CD4-positive, alpha-beta T cell treated with Interleukin-15 for 4 hours (primary cell): ENCODE measurements at places on chromosomes 7 and 10.

DNA sequence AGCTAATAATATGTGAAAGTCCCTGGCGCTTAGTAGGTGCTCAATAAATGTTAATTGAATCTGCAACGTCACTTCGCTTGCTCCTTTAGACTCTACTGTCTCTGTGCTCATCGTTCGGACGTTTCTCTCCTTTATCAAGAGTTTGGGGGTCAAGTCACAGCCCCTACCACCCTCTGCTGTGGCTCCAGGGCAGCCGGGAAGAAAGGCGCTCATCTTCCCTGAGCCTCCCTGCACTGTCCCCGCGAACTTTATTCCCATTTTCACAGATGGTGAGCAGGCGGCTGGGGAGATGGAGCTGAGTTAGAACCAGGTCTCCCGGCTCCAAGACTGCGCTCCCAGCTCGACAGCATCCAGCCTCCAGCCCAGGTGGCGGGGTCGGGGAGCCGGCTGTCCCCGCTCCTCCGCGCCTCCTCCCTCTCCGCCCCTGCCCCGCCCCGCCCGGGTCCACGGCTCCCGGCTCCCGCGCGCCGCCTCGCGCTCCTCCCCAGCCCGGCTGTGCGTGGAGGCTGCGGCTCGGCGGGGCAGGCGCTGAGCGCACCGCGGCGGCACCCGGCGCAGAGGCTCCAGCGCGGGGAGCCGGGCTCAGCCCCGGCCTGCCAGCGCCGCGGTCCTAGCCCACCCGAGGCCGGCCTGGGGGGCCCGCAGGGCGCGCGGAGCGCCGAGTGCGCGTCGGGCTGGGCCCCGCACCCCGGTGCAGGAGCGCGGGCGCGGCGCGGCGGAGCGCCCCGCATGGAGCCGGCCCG, at the start of gene CLEC2L:
Gene CLEC2L, plus strand, starts transcription at position 487 of the 743 bp plus-strand sequence. Its CDS starts 243 bp downstream, at position 730.
- no peak for DNase-seq

DNA sequence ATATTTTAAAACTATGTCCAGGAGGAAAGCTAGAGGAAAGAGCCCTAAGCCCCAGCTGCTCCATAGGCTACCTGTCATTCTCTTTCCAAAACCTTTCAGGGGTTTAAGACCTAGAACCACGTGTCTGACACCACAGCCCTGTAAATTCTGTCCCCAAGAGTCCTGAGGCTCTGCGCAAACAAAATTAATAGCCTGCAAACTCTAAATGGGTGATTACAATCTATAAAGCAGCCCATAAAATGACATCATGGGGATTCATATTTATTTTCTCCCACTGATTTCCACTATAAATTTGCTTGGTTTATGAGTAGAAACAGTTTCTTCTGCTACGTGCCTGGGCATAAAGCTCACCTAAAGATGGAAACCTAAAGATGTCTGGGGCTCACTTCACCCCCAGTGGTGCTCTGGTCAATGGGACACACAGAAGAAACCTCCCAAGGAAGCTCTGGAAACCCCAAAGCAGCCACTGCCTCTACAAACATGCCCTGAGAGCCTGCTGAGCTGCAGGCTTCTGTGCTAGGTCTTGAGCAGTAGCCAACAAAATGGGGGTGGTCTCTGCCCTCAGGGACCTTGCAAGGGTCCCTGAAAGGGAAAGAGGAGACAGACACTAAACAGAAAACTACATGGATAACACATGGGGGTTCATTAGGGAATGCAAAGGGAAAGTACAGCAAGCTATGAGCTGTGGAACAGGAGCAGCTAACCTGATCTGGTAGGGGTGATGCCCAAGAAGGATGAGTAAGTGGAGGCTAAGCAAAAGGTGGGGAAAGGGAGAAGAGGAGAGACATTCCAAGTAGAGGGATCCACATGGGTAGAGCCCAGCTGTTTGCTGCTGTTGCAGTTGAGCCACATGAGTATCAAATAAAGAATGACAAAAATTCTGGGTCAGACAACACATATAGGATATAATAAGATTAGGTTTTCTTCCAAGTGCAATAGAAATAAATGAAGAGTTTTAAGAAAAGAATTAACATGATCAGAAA, 331.7 kb downstream of the KCNMA1 start:
- no peak for DNase-seq

GRCh38 chr10:52897162-52897561, 124.6 kb upstream of the MBL2 start:
- no peak for DNase-seq

DNA sequence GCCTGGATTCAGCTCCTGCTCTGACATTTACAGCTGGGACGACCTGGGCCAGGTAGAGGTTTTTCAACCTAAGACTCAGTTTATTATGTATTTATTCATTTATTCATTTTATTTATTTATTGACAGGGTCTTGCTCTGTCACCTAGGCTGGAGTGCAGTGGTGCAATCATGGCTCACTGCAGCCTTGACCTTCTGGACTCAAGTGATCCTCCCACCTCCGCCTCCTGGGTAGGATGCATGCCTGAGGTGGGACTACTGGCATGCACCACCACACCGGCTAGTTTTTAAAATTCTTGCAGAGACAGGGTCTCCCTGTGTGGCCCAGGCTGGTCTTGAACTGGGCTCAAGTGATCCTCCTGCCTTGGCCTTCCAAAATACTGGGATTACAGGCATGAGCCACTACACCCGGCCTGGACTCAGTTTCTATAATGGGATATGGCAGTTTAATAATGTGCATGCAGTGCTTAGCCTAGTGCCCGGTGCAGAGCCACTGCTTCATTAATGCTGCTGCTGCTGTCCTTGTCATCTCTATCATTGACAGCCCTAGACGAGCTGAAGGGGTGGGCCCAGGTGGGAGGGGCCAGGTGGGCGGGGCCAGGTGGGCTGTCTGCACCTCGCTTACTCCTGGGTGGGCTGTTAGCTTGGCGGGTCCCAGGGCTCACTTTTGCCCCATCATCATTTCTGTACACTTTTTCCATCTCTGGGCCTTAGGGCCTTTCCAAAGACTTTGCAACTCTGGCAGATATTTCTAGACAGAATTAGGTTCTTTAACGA, 92.6 kb downstream of the LHPP start:
- DNase-seq = no peak

- DNase-seq = no peak
Measured at GRCh38 chr10:2048337-2048973, 311.1 kb upstream of the ADARB2 start.

DNA sequence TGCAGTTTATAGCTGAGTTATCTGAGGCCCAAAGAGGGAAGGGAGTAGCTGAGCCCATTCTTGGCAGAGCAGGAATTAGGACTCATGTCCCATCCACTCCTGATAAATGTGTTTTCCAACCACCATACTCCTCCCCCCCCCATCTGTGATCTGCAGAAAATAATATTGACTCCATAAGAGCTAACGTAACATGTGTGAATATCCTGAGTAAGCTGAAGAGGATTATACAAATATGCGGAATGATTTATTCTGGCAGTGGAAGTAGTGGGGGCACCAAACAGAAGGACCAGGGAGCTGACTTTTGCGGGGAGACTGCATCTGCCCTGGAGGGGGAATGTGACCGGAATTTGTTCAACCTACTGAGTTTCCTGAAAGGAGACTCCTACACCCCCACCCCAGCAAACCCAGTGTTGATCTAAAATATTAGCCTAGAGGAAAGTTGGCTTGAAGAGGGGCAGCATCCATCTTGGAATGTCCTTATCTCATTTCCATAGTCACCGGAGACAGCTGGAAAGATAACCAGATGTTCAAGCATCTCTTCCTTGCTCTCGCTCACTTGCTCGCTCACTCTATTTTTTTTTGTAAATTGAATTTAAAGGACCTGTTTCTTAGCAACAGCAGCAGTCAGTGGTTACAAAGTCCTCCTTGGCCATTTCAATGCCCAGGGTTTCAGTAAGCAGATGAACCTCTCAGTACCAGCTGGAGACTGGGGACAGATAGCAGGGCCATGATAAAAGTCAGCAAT, 114.7 kb downstream of the RPS24 start:
- no peak for DNase-seq

- no peak for DNase-seq
Measured at GRCh38 chr7:39810204-39810642, 139.8 kb upstream of the CDK13 start.

DNA sequence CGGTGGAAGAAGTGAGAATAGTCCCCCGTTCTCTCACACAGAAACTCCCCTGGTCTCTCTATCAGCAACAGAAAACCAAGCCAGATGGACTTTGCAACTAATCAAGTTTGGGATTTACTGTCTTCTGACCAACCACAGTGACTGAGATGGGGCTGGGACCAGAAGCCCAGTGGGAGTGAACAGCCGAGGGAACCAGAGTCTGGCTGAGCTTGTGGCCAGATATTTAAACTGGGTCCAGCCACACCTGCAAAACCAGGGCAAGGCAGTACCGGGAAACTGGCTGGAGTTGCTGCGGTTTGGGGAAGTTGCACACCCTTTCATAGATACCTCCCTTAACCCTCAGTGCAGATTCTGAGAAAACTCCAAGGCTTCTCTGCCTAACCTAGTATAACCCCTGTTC, 6.0 kb downstream of the GSTK1 start:
- DNase-seq = no peak

- peak; percentile 9 for DNase-seq
Measured at GRCh38 chr10:99532687-99533495, at the start of gene NKX2-3. NKX2-3 (plus strand) TSS chr10:99532942; CDS start chr10:99533132, 190 bp downstream.

DNA sequence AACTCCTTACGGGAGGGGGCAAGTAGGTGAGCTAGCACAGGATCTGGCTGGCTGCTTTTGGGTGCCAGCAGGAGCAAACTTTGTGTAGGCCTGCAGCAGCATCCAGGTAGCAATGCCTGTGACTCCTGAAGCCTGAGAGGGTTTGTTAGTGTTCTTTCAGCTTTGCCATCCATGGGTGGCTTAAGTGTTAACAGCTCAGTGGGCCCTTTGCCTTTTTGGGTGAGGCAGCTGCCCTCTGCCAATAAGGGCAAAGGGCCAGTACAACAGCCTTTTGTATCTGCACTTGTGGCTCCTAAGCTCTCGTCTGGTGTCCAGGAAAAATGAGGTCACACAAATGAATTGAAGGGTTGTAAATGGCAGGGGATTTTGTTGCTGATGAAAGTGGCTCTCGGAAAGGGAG, 359.0 kb upstream of the CHRM2 start:
- no peak for DNase-seq

DNA sequence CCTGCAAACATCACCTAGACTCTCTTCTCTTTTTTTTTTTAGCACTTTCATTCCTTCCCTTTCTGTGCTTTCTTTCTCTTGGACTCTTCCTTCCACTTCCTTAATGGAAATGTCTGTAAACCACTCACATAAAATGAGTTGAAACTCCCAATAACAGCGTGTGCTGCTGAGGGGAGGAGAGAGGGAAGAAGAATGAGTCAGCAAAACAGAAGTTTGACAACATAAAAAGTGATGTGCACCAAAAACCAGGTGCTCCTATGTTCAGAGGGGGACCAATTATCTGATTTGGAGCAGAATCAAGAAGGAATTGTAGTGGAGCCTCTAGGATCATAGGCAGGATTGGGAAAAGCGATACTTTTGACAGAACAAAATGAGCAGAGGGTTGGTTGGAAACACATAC, 712.1 kb upstream of the IGFBP3 start:
- DNase-seq = no peak

DNA sequence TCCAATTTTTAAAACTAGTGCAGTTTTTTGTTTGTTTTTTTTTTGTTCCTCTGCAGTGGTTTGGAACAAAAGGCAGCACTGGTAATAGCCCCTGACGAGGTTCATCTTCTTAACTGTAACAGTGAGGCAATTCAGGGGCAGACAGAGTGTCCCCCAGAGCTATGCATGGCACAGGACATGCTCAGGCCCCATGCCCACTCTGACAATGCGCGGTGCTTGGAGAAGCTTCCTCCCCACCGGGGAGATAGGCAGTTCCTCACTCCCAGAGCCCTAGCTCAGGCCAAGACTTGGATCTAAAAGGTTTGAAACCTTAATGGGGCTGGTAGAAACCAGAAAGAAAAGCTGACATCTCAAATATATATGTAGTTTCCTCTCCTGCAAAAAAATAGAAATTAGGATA, 17.9 kb upstream of the MPP7 start:
- DNase-seq = no peak

DNA sequence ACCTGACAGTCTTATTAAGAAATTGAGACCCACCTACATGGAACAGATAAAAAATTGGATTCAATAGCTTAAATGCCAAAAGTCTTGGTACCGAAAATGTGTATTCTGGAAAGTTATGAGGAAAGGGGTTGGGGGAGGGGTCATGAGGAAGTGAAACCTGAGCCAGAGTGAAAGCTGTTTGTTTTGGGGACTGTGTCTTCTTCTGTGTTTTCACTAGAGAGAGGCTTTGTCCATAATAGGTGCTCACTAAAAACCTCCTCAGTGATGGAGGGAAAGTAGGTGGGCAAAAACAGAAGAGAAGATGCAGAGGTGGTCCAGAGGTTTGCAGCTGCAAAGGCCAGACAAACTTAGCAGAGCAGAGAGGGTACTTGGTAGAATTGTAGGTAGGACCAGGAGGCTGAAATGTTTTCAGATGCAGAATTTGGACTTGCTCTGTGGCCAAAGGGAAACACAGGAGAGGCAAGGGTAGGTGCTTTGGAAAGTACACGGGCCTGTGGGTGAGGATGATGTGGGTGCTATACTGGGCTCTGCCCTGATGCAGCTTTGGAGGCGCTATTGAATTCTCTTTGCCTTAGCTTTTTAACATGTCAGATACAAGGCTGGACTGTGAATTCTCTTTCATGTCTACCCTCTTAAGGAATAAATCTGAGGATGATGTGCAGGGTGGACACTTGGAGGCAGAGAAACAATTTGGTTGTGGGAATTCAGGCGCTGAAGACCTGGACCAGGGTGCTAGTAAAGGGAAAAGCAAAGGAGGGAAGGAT, 254.6 kb downstream of the PTEN start:
- peak; percentile 13 for DNase-seq

DNA sequence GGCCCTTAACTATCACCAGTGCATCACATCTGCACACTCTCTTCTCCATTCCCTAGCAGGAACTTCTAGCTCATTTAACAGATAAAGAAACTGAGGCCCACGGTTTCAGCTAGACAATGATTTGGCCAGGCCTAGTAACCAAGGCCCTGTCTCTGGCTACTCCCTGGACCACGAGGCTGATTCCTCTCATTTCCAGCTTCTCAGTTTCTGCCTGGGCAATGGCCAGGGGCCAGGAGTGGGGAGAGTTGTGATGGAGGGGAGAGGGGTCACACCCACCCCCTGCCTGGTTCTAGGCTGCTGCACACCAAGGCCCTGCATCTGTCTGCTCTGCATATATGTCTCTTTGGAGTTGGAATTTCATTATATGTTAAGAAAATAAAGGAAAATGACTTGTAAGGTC, 13.5 kb downstream of the AQP1 start:
- no peak for DNase-seq

GRCh38 chr7:531777-532176, 12.1 kb upstream of the PDGFA start:
- no peak for DNase-seq

DNA sequence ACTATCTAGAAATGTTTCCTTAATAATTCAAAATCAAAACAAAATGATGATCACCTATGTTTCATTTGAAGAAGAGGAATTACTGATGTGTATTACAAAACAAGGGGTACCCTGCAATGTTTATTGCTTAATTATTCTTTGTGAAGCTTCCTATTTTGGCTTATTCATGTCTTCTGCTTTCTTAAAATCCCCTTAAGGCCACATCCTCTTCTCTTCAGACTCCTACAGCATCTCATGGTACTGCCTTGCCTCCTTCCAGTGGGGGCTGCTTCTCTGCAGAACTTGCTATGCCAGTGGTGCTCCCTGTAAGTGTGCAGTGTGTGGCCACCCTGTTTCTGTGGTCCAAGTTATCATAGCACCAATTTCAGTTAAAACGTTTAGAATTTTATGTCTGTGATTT, 35.0 kb downstream of the CCDC146 start:
- DNase-seq = no peak

- DNase-seq = no peak
Measured at GRCh38 chr10:784403-785088, 95.1 kb upstream of the DIP2C start.

GRCh38 chr7:16739863-16740622, 13.5 kb upstream of the TSPAN13 start:
- DNase-seq = no peak

GRCh38 chr7:74337926-74338325, 48.7 kb downstream of the CLIP2 start:
- no peak for DNase-seq
